ENCODE measurements at places on chromosomes 6 and 20.

DNA sequence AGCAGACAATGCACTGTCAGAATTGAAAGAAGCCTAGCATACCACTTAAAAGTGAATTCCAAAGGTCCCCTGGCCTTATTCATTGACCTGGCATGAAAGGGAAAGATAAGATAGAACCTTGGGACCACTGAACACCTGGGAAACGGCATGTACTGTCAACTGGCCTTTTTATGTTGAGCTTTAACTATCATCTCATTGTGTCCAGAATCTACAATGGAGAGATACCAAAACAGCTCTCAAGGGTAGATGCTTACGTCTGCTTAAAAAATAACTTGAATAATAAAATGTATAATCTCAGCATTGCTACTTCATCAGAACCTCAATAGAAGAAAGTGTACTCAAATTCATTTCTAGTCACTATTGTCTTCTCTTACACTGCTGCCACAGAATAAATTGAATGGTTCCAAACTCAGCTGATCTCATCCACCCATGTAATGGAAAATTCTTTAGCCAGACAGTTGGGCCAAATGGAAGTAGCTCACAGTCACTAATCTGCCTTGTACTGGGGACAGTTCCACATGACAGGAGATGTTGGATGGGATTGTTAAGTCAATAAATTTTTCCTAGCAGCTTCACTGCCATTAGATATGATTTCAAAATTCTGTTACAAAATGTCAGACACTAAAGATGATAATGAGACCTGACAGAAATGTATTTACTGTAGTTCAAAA, 93.8 kb downstream of the MLIP start:
- no peak for DNase-seq

- no peak for DNase-seq
These were observed 15.6 kb downstream of the CHRNA4 start for GRCh38 chr20:63345328-63346100.

GRCh38 chr6:36851149-36851614, 11.9 kb upstream of the CPNE5 start:
- peak; percentile 51 for DNase-seq

- DNase-seq: peak; percentile 45
These were observed 296.2 kb downstream of the RIMS1 start for GRCh38 chr6:72182337-72183246.

GRCh38 chr6:26390531-26390930, 7.6 kb downstream of the BTN2A2 start:
- DNase-seq: no peak

GRCh38 chr6:35678021-35678654, 10.6 kb downstream of the FKBP5 start:
- DNase-seq: no peak

GRCh38 chr6:56372406-56372995, 125.1 kb upstream of the COL21A1 start:
- DNase-seq: no peak

GRCh38 chr20:18614244-18614643, 26.4 kb downstream of the DTD1 start:
- DNase-seq: no peak

DNA sequence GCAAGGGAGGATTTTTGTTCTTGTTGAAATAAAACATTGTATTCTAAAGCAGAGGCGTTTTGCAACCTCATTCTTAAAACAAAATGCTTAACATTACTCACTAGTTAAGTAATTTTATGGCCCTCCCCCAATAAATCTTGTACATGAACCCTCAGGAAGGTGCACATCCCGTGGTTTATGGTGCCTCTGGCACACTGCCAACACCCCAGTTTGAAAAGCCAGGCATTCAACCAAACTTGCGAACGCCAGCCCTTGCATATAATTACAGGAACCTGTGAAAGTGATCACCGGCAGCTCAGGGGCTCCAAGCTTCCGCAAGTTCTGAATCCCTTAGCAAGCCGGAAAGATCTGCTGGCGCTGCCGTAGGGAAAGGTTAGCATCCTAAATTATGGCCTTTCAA, 1109.0 kb upstream of the FLRT3 start:
- DNase-seq: peak; percentile 23

DNA sequence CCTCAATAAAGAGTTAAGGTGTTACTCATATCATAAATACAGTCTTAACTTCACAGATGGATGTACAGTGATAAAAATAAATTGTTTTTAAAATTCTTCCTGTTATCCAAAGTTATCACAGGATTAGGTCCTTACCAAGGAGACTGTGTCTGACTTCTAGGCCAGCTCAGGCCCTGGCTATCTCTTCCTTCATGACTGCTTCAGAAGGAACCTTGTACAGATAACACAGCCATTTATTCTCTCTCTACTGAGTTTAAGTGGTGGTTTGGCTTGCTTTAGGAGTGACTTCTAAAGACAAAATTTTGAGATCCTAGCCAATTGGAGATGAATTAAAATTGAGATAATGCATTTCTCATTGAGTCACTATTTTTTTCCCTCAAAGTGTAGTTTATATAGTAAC, 40.8 kb upstream of the RNF182 start:
- no peak for DNase-seq

DNA sequence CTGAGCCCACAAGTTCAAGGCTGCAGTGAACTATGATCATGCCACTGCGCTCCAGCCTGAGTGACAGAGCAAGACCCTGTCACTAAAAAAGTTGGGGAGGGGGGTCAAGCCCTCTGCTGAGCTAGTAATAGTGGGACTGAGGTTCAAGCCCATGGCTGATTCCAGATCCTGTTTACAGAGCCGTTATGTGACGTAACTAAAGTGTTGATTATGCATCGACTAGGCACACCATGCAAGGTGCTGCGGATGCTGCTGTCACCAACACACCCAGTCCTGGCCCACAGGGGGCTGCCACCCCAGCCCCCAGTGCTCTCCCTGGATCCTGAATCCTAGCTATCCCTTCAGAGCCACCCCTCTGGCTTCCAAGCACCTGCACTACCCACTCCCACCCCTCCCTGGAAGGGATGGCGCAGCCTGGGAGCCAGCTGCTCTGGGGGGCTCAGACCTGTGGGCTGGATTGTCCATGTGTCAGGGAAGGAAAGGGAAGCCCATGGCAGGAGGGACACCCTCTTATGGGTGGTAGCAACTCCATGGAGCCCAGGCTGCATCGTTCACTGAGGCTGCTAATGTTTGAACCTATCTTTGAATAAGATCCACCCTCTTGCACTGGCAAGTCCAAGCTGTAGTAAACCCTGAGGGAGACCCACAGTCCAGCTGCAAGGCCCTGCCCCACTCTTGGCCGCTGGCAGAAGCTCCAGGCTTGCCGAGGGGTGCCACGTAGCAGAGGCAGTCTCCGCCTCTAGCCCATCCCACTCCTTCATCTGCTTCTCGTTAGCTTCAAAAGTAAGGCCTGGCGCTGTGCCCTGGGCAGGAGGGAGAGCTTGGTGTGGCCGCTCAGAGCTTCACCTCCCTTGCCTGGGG, 95.0 kb downstream of the SNX5 start:
- peak; percentile 35 for DNase-seq

GRCh38 chr6:117118490-117118889, 146.9 kb upstream of the VGLL2 start:
- no peak for DNase-seq
